Amygdala (tissue), 56 donors: ENCODE measurements at places on chromosomes 7 and 10.

DNA sequence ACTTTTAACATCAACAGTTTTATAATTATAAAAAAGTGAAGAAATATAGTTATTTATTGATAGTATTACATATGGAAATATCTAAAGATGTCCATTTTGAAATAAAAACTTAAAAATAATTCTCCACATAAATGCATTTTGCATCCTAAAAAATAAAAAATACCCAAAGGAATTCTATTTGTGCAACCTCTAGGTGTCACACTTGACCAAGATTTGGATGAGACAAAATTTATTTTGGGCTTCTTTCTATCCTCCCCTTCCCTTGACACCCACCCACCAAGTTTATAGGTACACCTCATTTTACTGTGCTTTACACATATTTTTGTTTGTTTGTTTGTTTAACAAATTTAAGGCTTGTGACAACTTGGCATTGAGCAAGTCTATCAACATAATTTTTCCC is 3.3 kb upstream of the THSD7A start:
- no peak for DNase-seq

DNA sequence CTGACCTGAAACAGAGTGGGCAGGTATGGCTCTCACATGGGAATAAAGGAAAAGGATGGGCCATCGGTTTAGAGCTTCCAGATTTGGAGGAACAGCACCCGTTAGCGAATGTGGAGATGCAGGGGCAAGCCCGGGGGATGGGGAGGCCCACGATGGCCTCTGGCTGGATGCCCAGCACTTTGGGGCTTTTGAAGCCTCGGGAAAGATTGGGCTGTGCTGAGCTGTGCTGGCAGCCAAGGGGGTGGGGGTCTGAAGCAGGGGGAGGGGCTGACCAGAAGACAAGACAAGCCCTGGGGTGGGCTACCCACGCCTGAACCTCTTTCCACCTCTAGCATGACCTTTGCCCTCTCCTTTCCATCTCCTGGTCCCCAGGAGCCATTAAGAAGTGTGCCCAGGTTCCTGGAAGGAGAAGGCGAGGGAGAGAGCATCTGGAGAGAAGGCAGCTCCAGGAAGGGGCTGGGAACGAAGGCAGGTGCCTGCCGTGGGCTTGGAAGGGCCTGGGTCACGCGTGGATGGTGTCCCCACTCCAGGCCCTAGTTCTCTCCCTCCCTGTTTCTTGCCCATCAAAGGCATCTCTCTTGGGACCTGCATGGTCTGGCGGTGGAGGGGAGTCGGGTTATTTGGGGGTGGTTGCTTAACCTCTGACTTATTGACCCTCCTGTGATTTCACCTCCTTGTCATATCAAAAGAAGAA is 39.7 kb downstream of the JAKMIP3 start:
- no peak for DNase-seq

GRCh38 chr10:120824881-120825309 is 26.3 kb upstream of the WDR11 start:
- peak; percentile 13 for DNase-seq

DNA sequence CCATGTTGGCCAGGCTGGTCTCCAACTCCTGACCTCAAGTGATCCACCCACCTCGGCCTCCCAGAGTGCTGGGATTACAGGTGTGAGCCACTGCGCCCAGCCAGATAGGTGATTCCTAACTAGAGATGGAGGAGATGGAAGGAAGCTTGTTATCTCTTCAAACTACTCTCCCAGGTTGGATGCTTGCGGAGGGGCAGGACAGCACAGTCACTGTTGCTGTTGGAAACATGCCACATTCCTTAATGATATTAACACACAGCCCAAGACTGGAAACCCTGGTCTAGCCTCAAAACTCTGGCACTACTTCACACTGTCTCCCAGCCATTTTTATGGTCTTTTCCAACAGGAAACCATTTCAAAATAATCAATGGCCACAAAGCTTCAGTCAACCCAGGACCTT is 468.8 kb upstream of the NRP1 start:
- DNase-seq: no peak

- no peak for DNase-seq
Observed at GRCh38 chr10:119341459-119342301, 134.3 kb downstream of the GRK5 start.

GRCh38 chr10:69646185-69647060 is 16.4 kb downstream of the FAM241B start:
- DNase-seq: no peak

DNA sequence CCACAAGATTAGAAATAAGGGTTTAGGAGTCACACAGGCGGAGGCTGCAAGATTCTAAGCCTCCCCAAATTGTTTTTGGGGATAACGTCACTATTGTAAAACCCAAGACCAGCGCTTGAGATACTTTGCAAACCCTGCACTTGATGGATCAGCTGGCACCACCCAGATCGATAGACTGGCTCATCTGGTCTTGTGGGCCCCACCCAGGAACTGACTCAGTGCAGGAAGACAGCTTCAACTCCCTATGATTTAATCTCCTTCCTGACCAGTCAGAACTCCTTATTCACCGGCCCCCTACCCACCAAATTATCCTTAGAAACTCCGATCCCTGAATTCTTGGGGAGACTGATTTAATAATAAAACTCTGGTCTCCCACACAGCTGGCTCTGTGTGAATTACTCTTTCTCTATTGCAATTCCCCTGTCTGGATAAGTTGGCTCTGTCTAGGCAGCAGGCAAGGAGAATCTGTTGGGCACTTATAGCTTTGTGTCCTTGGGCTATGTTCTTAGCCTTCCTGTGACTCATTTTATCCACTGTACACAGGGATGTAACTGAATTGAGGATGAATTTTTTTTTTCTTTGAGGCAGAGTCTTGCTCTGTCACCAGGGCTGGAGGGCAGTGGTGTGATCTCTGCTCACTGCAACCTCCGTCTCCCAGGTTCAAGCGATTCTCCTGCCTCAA is 64.4 kb upstream of the CARD11 start:
- no peak for DNase-seq

DNA sequence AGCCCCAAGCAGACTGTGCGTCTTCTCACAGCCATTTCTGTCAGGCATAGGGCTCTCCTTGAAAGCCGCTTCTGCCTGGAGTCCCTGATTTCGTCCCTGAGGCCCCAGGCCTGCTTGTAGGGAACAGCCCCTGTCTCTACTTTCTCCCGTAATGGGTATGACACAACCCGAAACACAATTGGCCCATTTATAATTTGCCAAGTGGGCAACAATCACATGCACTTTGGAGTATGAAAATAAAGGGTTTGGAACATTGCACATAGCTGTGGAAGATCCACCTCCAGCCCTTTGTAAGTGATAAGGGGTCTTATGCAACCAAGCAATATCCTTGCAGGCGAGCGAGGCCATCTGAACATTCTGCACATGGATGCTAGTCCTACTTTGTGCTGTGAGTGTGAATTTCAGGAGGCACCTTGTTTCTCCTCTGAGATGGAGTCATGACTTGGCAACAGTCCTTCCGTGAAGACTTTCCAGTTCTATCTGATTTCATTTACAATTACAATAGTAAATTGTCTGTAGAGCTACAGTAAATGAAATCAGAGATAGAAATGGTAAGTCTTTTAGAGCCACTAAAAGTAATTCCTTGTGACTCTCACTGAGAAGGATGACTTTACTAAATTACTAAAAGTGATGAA is 141.5 kb downstream of the CUBN start:
- DNase-seq: no peak

- DNase-seq: no peak
Observed at GRCh38 chr10:48231699-48232315, 42.7 kb downstream of the FRMPD2 start.

GRCh38 chr7:116021237-116021636 is 9.3 kb downstream of the TFEC start:
- DNase-seq: no peak

- DNase-seq: no peak
Observed at GRCh38 chr7:874031-874749, 2.2 kb upstream of the GET4 start.

DNA sequence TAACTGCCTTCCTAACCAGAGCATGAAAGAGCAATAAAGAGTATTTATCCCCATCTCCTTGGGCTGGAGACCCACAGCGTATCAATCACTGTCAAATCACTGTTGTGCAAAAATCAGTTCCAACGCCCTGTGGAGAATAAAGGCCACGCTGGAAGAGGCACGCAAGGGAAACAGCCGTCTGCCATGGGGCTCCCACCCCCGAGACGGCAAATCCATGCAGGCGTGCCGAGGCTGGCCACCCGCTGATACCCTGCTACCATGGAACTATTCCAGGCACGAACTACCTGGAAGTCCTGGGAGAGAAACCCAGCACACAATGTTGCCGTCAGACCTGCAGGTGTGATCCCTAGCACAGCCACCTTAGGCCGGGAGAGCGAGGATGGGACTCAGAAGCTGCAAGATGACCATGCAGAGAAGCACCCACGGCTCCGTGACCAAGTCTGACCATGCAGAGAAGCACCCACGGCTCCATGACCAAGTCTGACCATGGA is 185.3 kb downstream of the DIP2C start:
- no peak for DNase-seq

DNA sequence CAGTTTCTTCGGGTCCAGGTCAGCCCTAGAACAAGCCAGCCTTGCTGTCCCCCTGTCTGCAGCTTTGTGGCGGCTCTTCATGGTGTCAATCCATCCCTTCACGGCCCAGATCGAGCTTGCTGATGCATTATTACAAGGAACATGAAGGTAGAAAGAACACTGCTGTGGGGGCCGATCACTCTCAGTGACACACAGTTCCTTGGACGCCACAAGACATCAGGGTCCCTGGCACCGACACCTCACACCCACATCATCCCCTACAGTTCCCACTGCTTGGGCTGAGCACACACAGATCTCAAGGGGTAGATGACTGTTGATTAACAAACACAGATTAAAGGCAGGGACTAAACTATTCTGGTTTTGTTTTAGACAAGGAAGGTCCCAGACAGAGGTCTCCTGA is 119.4 kb downstream of the KMT2E start:
- no peak for DNase-seq

GRCh38 chr10:75950997-75951589 is 519.7 kb downstream of the LRMDA start:
- no peak for DNase-seq

DNA sequence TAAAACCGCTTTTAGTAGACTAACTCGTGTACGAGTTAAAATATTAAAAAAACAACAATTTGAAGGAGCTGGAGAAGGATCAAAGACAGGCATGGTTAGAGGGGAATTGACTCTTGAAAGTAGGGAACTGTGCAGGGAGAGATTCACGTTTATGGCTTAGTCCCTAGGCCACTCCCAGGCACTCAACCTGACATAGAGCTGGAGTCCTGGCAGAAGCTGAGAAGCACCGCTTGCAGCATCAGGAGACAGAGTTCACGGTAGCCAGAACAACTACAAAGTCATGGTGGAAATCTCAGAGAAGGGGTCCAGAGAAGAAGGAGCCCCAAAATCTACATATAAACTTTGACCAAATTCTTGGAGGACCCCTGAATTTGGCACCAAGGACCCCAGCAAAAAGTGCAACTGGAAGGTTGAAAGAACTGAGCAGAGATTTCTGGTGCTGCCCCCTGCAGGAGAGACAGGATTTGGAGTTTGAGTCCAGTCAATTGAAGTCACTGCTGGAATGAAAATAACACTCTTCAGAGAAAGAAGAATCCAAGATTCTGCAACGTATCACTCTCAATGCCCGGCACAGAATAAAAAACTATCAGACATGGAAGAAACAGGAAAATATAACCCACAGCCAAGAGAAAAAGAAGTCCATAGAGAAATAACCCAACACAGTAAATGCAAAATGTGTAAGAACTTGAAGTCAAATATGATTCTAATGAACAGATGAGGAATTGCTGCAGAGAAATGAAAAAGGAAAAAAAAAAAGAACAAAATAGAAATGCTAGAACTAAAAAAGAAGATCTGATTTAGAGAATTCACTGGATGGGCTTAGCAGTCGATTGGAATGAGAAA is 493.3 kb upstream of the PODXL start:
- no peak for DNase-seq

- no peak for DNase-seq
Observed at GRCh38 chr7:83649701-83650100, 762 bp upstream of the SEMA3E start.

DNA sequence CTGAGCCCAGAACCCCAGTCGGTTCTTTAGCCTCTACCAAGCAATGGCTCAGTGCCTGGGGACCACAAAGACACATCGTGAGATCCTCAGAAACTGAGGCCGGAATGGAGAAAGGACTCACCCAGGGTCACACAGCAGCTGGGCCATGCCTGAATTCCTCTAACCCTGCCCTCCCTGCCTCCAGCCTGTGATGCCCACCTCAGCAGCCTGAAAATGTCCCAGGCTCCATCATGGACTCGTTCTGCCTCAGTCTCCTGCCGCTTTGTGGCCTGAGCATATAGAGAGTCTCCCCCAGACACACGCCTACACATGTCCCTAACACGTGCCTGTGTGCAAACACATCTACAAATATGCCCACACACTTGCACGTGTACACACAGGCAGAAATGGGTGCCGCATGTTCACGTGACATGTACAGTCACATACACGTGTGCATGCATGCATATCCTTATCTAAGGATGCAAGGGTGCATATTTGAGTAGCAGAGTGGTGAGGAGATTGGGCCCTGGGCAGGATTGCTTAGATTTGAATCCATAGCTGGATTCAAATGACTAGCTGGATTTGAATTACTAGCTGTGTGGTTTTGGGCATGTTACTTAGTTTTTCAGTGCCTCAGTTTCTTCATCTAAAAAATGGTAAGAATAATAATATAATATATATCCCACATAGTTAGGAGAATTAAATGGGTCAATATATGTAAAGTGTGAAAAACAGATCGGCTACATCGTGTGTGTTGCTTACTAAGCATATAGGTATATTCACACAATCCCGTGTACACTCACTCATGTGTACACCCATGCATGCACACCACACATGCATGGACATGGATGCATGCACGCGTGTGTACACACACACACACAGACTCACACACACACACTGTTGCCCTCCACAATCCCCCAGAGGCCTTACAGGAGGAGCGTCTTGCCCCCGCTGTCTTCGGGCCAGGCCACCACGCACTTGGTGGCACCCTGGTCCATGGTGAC is 2.4 kb downstream of the TACR2 start:
- DNase-seq: no peak

GRCh38 chr10:34580643-34581042 is 234.5 kb downstream of the PARD3 start:
- DNase-seq: no peak

- no peak for DNase-seq
Observed at GRCh38 chr10:24463611-24464426, 254.9 kb downstream of the KIAA1217 start.

DNA sequence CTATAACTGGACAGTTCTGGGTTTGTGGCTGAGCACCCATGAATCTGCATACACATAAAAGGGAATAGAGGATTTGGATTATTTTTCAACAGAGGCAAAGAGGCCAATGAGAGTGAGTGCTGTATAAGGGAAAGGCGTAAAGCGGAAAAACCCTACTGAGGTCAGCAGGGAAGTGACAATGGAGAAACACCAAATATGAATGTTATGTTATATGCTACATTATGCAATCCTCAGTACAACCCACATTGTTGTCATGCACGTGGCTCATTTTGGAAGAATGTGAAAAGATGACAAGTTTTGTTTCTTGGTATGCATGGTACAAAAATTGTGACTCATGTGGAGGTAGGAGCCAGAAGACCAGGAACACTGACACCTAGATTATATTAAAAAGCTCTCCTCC is 113.6 kb upstream of the AMPH start:
- no peak for DNase-seq
